ENCODE measurements at places on chromosomes 7 and 10.

DNA sequence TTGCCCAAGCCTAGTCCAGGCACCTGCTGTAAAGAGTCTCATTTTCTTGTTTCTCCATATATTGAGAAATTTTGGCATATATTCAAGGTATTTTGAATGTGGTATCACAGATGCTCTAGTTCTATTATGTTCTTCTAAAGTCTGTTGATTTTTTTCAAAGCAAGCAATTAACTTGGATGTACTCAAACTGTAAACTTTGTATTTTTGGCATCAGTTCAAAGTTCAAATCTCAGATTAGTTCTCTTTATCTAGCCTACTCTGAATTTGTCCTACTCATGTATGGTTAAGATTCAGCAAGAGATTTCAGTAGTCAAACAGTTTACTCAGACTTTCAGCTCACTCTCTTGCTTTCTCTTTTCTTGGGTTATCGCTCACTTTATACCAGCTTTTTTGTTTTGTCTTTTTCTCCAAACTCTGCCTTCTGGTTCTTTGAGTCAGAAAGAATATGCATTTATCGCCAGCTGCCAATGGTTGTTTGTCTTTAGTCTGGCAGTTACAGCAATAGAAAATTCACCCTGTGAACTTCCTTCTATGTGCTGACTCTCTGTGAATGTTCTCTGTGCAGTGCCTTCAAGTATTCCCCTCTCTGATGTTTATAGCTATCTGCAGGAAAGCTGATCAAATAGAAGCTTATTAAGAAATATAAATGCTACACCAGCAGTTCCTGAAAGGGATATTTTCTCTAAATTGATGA is 56.0 kb downstream of the ANKRD7 start:
- no peak for DNase-seq

- no peak for DNase-seq
Observed at GRCh38 chr10:660970-661596, 28.4 kb downstream of the DIP2C start.

DNA sequence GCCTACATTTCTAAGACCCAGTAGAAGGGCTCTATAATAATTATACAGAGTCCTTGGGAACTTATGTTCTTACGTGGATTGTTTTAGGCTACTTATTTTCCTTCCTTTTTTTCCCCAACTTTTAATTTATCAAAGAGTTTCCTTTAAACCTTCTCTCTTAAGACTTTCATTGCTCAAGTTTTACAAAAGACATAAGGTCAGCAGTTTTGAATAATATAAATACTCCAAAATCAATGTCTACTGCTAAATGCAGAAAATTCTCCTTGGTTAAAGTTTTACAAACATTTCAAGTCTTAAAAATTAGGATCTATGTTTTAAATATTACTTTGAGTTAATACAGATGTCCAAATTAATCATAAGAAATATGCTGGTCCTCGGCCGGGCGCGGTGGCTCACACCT is 97.0 kb downstream of the LARP4B start:
- DNase-seq: no peak

DNA sequence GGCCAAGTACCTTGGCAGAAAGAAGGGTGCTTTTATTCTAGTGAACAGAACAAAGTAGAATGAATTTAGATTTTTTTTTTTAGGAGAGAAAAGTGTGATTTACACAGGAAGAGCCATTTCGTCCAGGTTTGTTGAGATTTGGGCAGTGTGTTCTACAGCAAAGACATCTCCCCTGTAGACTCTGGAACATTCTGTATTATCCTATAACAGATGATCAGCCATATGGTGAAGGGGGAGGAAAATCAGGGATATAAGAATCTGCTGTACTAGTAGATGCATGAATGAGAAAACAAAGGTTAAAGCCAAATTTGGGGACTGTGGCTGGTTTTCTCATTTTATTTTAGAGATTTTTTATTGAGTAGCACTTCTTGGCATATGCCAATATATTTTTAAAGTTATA is 453.7 kb upstream of the LRRTM3 start:
- no peak for DNase-seq

Measured in activated CD4-positive, alpha-beta T cell treated with anti-CD3 and anti-CD28 coated beads for 36 hours (primary cell).